Stimulated activated naive CD4-positive, alpha-beta T cell (primary cell): ENCODE measurements at places on chromosomes 5 and 9.

DNA sequence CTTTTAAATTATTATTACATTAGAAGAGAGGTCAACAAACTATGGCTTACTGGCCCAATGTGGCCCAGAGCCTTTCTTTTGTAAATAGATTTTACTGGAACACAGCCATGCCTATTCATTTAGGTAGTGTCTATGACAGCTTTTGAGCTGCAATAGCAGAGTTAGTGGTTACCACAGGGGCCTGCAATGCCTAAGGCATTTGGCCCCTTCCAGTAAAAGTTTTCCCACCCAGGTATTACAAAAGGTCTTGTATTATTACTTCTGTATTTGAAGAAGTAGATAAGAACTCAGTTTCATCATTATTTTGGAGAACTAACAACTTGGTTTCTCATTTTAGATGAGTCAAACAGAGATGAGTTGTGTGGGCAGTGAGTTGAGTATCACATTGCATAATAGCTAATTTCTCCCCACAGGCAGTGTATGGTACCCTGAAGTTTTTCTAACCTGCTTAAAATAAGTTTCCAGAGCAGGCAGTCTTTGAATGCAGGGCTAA lies 9.5 kb downstream of the MTRR start:
- DNase-seq, result no peak

- DNase-seq, result no peak
These were observed 115.5 kb downstream of the APBA1 start for GRCh38 chr9:69556707-69557106.

- DNase-seq, result no peak
These were observed 240.2 kb downstream of the RFK start for GRCh38 chr9:76153902-76154629.

DNA sequence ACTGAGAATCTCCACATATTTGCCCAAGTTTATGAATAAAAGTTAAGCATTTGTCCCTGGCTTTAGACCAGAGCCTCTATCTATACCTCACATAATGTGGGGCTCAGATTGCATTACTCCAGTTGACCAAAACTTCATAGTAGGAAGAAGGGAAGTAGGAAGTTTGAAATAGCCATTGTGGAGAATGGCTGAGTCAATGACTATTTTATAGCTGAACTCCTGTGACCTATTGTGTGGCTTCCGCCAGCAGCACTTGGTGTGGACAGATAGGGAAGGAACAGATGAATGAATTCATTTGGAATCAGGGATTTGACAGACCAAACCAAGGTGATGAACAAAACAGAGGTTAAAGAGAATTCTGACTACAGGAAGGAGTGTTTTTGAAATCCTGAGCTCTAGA lies 92.9 kb upstream of the LPAR1 start:
- no peak for DNase-seq

GRCh38 chr5:14226554-14226953 lies 83.4 kb downstream of the TRIO start:
- no peak for DNase-seq

- DNase-seq, result no peak
These were observed 59.9 kb upstream of the TLR4 start for GRCh38 chr9:117644133-117644931.

- no peak for DNase-seq
These were observed 19.6 kb upstream of the GLRX start for GRCh38 chr5:95841914-95842812.
